ENCODE measurements at places on chromosomes 6 and 20. TPM values are rescaled to one million over a fixed set of nuclear protein-coding genes. Genes with fewer than 3 reads are reported as not detected.

The FAM162B gene
- total RNA-seq, result 0.85 TPM

The HLA-DPB1 gene
- total RNA-seq, result 65.5 TPM

The LY6G6C gene
- total RNA-seq, result not detected

The MAP7 gene
- 82.7 TPM for total RNA-seq

The BPIFA1 gene
- not detected for total RNA-seq

The RAD21L1 gene
- not detected for total RNA-seq

The CCND3 gene
- 68.4 TPM for total RNA-seq

The HEY2 gene
- 1.3 TPM for total RNA-seq

Data from left colon (tissue), 2 donors.